ENCODE measurements at places on chromosomes 7 and 10. TPM values are rescaled to one million over a fixed set of nuclear protein-coding genes. Genes with fewer than 3 reads are reported as not detected.

The PNLIPRP2 gene
- total RNA-seq = not detected

The POP7 gene
- total RNA-seq = 48.3 TPM

The C1GALT1 gene
- total RNA-seq = 50.7 TPM

The PIK3CG gene
- 53.1 TPM for total RNA-seq

The OPALIN gene
- total RNA-seq = not detected

The TNRC18 gene
- 46.1 TPM for total RNA-seq

The PANK1 gene
- 6.4 TPM for total RNA-seq

The SNCG gene
- not detected for total RNA-seq

The CLRN3 gene
- not detected for total RNA-seq

DNA sequence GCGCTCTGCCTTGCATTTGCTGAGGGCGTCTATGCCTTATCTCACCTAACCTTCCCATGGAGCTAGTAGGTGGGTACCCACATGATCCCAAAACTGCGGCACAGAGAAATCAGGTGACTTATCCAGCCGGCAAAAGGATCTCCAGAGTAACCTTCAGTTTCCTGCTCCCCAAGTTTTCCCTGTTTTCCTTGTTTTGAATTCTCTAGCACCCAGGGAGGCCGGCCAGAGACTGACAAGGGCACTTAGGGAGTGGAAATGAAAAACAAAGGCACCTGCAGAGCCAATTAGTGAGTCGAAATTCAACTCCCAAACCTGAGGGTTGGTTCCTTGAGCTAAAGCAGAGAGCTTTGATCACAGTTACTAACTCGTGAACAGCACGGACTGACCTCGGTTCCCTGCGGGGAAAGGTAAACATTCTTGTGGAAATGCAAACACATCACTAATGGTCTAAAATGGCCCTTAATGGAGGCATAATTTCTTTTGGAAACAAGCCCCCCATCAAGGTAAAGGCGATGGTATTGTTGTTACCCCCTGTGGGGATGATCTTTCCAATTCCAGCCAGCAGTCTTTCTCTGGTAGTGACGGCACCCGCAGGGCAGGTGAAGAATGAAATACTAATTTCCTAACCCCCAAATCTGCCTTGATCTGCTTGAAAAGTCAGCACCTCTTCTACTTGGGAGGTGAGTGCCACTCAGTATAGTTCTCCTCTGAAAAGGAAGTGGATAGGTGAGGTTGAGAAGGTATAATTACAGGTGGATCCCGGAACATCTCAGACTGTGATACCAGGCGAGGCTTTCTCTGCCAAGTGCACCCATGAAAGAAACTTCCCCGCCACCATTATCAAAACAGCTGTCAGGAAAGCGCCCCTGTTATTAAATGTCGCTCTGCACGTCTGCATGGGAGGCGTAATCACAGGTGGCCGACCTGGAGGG lies 365.6 kb upstream of the AUTS2 start:
- no peaks in the 10 kb centered on the region for H3K4me1 ChIP-seq
- no peak for DNase-seq
- H3K36me3 ChIP-seq = no peaks in the 10 kb centered on the region

- H3K4me1 ChIP-seq = no peaks in the 10 kb centered on the region
- H3K27me3 ChIP-seq = no peaks in the 10 kb centered on the region
- no peak overlapping the region for H3K4me3 ChIP-seq
- no peaks in the 10 kb centered on the region for H3K36me3 ChIP-seq
- no peak for DNase-seq
- no peak overlapping the region for H3K27ac ChIP-seq
Observed at GRCh38 chr10:64863836-64864235, 1342.6 kb downstream of the REEP3 start.

DNA sequence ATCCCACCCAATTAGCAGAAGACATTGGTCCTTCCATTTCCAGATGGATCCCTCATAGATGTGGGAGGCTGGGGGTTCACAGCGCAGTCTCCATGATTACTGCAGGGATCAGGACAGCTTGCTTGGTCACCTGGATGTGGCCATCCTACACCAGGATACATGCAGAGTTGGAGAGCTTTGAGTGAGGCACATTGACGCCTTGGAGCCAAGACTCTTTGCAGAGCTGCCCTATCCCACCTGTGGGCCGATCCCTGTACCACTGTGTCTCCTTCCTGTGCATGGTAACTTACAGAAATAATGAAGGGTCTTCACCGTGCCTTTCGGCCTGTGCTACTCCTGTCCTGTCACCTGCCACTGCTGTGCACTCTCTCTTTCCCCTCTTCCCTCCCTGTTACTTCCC lies 444.8 kb downstream of the GLRX3 start:
- no peak overlapping the region for H3K27ac ChIP-seq
- DNase-seq = no peak
- H3K36me3 ChIP-seq = no peaks in the 10 kb centered on the region
- H3K4me3 ChIP-seq = no peak overlapping the region

DNA sequence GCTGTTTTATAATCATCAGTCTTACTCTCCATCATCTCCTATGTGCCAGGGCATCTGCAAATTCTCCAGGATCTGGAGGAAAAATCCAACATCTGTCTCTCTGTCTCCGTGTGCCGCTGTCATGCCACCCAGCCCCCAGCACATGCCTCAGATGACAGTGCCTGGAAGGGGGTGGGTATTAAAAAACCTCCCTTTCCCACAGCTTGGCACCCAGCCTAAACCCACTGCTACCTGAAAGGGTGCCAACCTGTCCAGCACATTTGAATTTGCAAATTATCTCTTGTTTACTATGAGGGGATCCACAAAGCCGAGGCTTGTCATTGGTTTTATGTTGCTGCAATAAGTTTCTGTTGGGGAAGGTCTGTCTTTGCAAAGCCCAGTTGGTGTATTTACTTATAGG lies 73.1 kb downstream of the EMX2 start:
- H3K27me3 ChIP-seq = no peaks in the 10 kb centered on the region
- H3K27ac ChIP-seq = no peak overlapping the region
- no peak overlapping the region for H3K4me3 ChIP-seq

- no peak for DNase-seq
- H3K4me1 ChIP-seq = peaks cover 27% of the 10 kb centered on the region
- no peaks in the 10 kb centered on the region for H3K27me3 ChIP-seq
- no peak overlapping the region for H3K4me3 ChIP-seq
Observed at GRCh38 chr10:4183761-4184261, 398.8 kb upstream of the KLF6 start.

DNA sequence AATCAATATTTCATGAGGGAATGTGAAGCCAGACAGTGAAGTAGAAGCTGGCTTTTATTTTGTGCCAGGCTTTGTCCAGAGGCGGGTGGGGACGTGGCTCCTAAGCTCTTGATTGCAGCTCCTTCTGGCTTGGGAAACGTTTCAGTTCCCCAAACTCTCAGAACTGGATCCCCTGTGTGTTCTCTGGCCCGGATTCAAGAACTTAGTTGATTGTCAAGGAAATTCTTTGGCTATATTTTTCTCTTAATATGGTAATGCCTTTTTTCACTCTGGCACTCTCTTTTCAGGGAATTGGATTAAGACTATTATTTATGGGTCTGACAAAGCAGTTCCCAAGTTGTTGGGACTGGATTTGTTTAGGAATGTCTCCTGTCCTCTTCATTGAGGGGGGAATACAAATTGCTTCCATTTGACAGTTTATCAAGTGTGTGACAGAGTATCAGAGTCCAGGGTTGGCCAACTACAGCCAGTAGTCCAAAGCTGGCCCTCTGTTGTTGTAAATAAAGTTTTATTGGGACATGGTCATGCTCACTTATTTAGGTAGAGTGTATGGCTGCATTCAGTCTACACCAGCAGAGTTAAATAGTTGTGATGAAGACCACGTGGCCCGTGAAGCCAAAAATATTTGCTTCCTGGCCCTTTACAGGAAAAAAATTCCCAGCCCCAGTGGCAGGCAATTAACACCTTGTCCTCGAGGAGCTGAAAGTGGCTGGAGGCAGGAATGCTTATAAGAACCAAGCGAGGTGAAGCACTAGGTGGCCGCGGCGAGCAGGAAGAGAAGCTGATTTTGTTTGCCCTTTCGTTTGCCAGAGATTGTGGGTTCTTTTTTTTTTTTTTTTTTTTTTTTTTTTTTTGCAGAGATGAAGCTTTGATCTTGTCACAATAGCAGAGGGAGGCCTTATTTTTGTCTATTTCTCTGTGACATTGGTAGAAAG lies 34.3 kb downstream of the HTRA1 start:
- peak; percentile 33 for DNase-seq
- peaks cover 21% of the 10 kb centered on the region for H3K4me1 ChIP-seq
- no peak overlapping the region for H3K27ac ChIP-seq
- peaks cover 27% of the 10 kb centered on the region for H3K27me3 ChIP-seq
- H3K4me3 ChIP-seq = no peak overlapping the region

DNA sequence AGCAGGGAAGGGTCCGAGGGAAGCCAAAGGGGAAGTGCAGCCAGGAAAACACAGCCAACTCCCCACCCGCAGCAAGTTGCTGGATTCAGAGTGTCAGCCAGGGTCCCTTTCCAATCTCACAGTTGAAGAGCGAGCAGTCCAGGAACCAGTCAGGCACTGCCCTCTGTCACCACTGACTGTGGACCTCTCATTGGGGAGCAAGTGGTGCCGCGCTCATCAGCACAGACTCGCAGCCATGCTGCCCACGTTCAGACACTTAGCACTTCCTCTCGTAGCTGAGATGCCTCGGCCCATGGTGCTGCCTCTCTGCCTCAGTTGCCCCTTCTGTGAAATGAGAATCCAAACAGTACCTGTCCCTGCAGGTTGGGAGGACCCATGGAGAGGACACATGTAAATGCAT lies 123.6 kb upstream of the CHST15 start:
- H3K4me1 ChIP-seq = peaks cover 17% of the 10 kb centered on the region

DNA sequence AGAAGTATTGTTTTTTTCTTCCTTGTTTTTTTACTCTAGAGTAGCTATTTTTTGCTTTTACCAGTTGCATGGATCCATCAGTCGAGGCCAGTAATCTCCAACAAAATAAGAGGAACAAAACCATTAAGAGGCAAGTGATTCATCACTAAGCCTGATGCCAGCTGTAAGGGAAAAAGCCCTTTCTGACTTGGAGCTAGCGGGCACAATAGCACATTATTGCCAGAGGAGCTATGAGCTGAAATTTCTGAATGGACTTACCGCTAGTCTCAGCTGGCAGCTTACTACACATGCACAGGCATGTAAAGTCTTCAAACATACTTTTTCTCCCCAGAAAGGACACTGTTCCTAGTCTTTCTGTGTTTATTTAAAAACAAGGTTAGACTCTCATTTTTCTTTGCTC lies 41.6 kb upstream of the PTPRZ1 start:
- no peaks in the 10 kb centered on the region for H3K36me3 ChIP-seq
- H3K4me1 ChIP-seq = no peaks in the 10 kb centered on the region
- no peaks in the 10 kb centered on the region for H3K27me3 ChIP-seq
- DNase-seq = no peak
- H3K27ac ChIP-seq = no peak overlapping the region

GRCh38 chr10:118844731-118845521 lies 90.2 kb upstream of the CACUL1 start:
- peaks cover 5% of the 10 kb centered on the region for H3K4me1 ChIP-seq
- no peak overlapping the region for H3K27ac ChIP-seq
- no peak for DNase-seq
- no peaks in the 10 kb centered on the region for H3K36me3 ChIP-seq
- peaks cover 13% of the 10 kb centered on the region for H3K27me3 ChIP-seq
- no peak overlapping the region for H3K4me3 ChIP-seq

- H3K36me3 ChIP-seq = no peaks in the 10 kb centered on the region
- H3K4me3 ChIP-seq = no peak overlapping the region
- no peaks in the 10 kb centered on the region for H3K4me1 ChIP-seq
- no peaks in the 10 kb centered on the region for H3K27me3 ChIP-seq
- no peak for DNase-seq
Observed at GRCh38 chr7:157979636-157980340, 607.8 kb downstream of the PTPRN2 start.

DNA sequence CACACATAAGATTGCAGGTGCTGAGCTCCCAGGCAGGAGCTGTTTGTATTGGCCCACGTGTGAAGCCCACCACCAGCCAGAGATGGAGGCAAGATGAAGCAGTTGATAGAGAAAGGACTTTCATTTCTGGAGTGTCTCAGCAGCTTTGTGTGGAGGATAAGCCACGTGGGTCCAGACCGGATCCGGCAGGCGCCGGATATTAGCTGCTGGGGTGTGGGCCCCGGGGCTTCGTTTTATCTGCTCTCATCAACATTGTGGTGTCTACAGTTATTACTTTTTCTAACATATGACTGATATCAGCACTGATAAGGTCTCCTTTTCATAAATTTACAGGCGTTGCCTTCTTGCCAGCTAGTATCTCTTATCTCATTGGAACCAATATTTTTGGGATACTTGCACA lies 25.5 kb downstream of the SLC18A2 start:
- no peak for DNase-seq
- no peak overlapping the region for H3K27ac ChIP-seq
- no peaks in the 10 kb centered on the region for H3K36me3 ChIP-seq
- H3K27me3 ChIP-seq = no peaks in the 10 kb centered on the region
- no peak overlapping the region for H3K4me3 ChIP-seq

DNA sequence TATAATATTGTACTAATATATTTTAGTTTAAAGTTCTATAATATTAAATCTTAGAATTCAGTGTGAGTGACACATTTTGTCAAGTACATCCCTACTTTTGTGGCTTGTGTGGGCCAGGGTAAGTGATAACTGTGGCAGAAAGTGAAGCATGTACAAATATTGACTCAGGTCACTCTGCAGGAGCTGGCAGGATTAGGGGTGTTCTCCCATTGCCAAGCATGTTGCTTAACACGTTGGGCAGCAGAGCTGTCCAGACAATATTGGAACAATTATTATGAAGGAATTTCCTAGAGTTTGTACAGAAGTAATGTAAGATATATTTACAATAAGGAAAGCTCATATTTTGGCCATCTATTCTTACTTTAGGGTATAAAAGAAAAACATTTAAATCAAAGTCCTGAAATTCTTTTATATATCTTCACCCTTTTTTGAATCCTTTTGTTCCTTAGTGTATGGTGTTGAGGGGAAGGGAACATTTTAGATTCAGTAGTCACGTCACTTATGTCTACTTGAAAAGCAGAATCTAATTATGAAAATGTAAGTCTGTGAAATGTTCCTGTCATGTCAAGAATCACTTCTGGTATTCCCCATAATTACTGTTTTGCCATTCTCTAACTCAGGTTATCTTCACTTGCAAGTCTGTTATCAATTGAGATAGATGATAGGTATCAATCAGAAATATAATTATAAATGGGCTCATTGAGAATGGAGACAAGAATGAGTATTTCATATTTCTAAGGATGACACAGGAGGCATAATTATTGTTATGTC lies 4.0 kb downstream of the HDAC9 start:
- DNase-seq = no peak
- peaks cover 7% of the 10 kb centered on the region for H3K4me1 ChIP-seq
- H3K36me3 ChIP-seq = no peaks in the 10 kb centered on the region
- no peak overlapping the region for H3K27ac ChIP-seq

GRCh38 chr10:45378914-45379726 lies 5.1 kb downstream of the ALOX5 start:
- H3K4me1 ChIP-seq = peaks cover 19% of the 10 kb centered on the region
- no peak for DNase-seq
- no peak overlapping the region for H3K27ac ChIP-seq

DNA sequence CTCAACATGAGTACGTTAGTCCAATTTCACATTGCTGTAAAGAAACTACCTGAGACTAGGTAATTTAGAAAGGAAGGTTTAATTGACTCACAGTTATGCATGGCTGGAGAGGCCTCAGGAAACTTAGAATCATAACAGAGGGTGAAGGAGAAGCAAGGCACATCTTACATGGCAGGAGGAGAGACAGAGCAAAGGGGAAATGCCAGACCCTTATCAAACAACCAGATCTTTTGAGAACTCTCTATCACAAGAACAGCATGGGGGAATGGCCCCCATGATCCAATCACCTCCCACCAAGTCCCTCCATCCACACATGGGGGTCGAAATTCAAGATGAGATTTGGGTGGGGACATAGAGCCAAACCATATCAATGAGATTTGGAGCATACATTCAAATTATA lies 34.6 kb upstream of the PDSS1 start:
- no peak overlapping the region for H3K4me3 ChIP-seq
- H3K27ac ChIP-seq = no peak overlapping the region
- H3K4me1 ChIP-seq = no peaks in the 10 kb centered on the region
